ENCODE measurements at places on chromosomes 16 and 17.
A peak's percentile ranks its signal among the peaks of the same experiment; 100 is the strongest.

- DNase-seq = peak; percentile 65
These were observed 15.5 kb upstream of the CMIP start for GRCh38 chr16:81429045-81429521.

DNA sequence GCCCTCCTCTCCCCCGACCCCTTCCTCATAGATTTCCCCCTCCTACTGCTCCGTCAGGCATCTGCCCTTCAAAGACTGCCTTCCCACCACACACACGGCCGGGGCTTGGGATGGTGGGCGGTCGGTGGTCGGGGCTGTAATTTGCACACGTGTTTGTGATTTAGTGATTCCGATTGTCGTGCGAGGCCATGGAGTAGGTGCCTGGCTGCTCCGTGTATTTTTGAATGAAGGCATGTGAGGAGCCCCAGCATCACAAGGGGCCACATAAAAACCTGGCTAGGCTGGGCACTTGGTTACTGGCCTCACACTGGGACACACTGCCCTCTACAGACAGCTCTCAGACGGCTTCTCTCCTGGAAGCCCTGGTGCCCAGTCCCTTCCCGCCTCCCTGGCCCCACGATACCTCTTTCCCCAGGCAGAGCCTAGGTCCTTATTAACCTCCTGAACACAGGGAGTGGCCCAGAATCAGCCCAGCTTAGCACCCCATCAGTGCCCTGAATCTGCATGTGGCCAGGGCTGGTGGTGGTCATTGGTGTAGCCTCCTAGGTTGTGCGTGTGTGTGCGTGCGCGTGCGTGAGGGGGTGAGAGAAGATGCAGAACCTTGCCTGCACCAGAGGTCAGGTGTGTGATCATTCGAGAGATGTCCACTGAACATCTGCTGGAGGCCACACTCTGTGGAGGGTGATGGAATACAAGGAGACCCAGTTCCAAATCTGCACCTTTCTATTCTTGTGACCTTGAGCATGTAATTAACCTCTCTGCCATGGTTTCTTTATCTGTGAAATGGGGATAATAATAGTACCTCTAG lies 1.3 kb upstream of the SOCS1 start:
- DNase-seq = peak; percentile 88

- no peak for DNase-seq
These were observed 88.8 kb upstream of the GSE1 start for GRCh38 chr16:85524365-85524629.

DNA sequence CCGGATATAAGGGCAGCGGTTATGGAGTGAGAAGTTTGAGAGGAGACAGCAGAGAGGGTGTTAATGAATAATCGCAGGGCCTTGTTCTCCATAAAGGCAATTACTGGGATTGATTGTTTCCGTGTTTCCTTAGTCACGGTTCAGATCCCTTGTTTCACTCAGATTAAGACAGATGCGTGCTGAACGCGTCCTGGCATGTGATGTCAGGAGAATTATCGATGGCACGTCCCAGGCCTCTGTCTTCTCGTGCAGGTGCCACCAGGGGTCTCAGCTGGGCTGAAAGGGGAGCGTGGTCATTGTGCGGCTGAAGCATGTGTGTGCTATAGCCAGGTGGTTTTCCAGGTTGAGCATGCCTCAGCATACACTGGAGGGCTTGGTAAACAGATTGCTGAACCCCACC lies 142.4 kb upstream of the NOL11 start:
- no peak for DNase-seq
